ENCODE measurements at places on chromosomes 12 and 14.

- no peak for DNase-seq
Observed at GRCh38 chr12:109757671-109758265, 44.1 kb downstream of the FAM222A start.

DNA sequence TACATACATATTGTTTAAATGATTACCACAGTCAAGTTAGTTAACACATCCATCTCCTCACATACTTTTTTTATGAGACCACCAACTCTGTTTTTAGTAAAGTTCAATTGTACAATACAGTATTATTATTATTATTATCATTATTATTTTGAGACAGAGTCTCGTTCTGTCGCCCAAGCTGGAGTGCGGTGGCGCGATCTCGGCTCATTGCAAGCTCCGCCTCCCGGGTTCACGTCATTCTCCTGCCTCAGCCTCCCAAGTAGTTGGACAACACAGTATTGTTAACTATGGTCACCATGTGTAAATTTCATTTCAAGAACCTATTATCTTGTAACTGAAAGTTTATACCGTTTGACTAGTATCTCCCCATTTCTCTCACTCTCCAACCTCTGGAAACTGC is 942.0 kb upstream of the FBXO33 start:
- no peak for DNase-seq

DNA sequence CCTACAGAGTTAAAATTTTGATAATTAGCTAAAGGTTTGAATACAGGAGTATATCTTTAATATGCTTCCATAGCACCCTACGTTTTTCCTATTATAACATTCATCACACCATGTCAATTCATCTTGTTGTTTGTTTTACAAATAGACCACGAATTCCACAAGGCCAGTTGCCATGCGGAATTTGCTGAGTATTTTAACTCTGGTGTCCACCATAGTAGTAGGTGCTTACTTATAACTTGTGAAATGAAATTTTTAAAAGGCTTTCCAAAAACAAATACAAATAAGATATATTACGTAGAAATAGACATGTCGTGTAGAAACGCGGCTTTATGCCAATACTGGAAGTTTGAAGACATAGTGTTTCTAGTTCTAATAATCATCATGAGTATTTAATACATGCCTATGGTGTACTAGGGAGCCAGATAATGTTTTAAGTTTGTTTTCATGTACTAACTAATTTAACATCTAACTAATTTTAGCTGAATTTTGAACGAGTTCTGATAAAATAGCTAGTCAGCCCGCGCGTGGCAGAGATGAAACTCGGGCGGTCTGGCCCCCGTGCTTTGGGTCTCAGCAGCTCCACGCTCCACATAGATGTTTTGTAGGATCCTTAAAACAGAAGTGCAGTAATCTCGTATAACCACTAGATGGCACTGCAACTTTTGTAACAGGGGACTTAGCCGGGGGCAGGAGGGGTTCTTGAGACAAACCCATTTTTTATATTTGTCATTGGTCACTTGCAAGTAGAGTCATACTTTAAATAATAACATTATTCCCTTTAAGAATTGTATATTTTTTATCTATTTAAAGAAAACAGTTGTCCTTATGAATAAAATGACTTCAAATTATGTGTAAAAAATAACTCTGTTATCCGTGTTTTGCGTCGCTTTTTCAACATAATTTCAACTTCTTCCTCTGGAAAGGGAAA is 10.2 kb downstream of the CD69 start:
- no peak for DNase-seq

DNA sequence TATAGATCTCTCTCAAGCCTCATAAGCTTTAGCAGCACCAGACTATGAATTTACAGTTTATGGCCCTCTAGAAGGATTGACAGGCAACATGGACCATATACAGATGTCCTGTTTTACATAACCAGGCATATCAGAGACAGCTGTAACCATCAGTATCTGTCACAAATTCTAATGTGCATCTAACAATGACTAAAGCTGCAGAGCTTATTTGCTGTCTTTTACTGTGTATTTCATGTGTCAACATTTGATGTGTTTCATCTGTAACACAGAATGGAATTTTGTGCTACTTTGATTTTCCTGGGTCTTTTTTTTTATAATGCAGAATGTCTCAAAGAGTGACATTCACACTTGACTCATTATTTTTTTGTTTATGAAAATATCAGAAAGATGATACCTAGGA is 348.3 kb downstream of the SLC16A7 start:
- no peak for DNase-seq

DNA sequence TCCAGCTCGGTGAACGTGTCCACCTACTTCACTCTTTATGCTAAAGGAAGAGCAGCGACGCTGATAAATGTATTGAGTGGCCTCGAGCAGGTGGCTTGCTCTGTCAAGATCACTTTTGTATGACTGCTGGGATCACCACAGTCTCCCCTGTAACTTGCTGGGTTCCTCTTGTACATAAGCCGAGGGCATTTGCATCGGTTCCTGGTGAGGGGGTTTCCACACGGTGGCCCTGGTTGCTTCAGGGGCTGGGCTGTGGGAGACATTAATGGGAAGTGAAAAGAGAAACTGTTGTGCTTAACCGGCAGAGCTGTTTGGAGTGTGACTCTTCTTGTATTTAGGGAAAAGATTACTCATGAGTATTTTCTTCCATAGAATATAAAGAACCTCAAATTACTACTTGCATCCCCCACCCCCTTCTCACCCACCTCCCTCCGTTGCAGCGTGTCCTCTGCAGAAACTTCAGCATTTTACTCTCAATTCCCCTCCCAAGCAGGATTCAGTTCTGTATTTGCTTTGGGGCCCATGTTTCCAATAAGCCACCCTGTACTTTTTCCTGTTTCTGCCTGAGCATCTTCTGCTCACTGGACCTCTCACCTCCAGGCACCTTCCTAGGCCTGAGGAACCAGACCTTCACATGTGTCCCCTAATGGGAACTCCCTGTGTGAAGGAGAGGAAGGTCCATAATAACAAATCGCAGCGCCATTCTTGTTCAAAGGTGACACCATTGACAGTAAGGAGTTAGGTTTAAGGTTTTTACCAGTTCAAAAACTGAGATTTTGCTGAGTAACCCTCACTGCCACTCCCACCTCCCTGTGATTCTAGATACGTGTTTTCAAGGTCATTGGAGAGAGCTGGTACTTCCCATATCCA is 187.0 kb downstream of the ETV6 start:
- no peak for DNase-seq

DNA sequence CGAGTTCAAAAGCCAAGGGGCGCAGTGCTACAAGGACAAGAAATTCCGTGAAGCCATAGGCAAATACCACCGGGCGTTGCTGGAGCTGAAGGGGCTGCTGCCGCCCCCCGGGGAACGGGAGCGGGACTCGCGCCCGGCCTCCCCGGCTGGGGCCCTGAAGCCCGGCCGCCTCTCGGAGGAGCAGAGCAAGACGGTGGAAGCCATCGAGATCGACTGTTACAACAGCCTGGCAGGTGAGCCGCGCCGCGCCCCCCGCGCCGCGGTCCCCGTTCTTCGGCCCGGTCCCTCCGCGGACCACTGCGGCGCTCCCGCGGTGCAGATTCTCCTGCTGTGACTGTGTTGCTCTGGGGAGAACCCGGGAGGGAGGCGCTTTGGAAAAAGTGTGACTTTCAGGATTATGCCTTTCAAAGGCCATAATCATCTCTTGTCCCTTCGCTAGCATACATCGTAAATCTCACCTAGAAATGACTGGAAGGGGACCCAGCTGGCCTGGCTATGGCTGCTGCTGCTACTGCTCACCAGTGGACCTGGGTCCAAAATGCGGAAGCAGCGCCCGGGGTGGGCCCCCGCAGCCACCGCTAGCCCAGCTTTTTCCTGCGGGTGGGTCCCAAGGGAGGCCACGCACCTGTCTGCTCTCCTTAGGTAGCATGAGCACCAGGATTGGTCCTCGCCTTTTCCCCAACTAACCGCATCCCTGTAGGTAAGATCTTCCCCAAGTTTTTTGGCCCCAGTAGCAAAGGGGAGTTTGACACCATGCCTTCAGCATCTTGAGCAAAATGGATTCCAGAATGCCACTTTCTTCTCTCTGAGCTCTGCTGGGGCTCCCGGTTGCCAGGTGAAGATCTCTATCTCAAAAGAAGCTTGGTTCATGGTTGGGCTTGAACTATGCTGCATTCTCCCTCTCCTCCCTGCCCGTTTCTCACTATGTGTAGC is 853 bp downstream of the TTC9 start:
- peak; percentile 43 for DNase-seq

DNA sequence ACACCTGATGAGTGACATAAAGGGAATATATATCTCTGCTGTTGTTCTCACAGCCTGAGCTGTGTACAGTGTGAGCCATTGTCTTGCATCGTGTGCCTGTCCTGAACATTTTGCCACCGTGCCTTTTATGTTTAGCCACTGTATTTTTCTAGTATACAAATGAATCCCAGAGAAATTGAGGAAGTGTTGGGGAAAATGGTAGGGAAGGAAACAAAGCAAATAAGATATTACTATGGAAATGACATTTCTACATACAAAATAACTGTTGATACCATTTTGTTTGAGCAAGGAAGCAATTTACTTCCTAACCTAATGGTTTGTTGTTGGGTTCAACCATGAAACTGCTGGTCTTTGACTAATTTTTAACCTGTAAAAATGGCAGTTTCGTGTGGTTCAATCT is 5.5 kb downstream of the PSMA6 start:
- no peak for DNase-seq

DNA sequence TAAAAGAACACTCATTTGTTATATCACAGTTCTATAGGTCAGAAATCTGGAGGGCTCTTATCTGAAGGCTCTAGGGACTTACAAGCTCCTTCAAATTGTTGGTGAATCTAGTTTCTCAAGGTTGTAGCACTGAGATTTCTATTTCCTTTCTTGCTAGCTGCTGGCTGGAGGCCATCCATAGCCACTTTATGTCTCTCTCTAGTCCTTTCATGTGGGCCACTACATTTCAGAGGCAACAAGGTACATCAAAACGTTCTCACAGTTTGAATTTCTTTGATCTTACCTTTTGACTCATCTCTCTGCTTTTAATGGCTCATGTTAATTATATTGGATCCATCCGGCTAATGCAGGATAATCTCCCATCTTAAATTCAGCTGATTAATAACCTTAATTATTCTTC is 286.8 kb downstream of the DIO2 start:
- no peak for DNase-seq

- DNase-seq, result no peak
Observed at GRCh38 chr12:70560671-70561070, 76.6 kb downstream of the PTPRB start.

- no peak for DNase-seq
Observed at GRCh38 chr14:91038439-91038838, 22.0 kb downstream of the RPS6KA5 start.

DNA sequence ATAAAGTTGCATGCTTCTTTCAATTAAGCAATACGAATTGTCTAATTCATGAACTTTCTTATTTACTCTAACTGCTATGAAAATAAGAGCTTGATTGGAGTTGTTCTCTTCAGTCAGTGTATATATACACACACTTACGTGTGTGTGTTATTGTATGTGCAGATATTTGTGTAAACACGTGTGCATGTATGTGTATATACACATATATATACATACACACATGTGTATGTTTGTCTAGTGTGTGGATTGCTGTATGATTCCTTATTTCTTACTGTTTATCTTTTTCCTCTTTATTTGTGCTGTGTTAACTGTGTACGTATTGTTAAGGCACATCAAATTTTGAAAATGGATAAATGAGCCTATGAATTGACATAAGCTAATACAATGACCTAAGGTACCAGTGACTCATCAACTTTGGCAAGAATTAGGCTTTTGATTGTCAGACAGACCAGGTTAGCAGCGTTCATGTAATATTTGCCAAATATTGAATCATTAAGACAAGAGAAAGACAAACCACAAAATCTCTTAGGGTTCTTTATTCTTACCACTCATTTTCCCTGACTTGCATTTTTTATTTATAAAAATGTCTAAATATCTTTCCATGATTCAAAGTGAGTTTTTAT is 423.9 kb downstream of the SOX5 start:
- no peak for DNase-seq

- DNase-seq, result no peak
Observed at GRCh38 chr12:113655919-113656318, 184.2 kb upstream of the LHX5 start.

DNA sequence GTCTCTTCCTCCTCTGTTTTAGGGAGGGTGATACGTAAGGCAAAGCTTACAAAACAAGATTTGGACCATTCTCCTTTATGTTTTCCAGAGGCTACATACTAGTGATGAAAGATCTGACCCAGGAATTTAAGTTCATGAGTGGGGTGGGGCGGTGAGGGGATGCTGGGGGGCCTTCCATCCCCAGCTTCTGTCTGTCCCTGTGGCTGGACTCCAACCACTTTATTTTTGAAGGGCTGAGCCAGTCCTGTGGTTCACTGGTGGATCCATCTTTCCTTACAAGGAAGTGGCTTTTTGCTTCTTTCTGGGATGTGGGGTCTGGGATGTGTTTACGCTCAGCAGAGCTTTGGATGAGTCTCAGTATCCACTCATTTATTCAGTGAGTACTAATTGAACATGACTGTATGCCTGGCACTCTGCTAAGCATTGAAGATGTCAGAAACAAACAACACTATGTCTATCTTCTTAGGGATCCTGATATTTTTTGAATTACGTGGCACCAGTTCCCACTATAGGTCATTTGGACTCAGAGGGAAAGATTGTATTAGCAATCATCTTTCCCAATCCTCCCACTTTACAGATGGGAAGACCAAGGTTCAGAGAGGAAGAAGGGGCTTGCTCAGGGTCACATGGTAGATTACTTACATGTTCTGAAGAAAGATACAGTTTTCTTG is 291.8 kb upstream of the TBX3 start:
- no peak for DNase-seq

GRCh38 chr14:77980475-77981321 is 180.8 kb downstream of the ADCK1 start:
- no peak for DNase-seq

DNA sequence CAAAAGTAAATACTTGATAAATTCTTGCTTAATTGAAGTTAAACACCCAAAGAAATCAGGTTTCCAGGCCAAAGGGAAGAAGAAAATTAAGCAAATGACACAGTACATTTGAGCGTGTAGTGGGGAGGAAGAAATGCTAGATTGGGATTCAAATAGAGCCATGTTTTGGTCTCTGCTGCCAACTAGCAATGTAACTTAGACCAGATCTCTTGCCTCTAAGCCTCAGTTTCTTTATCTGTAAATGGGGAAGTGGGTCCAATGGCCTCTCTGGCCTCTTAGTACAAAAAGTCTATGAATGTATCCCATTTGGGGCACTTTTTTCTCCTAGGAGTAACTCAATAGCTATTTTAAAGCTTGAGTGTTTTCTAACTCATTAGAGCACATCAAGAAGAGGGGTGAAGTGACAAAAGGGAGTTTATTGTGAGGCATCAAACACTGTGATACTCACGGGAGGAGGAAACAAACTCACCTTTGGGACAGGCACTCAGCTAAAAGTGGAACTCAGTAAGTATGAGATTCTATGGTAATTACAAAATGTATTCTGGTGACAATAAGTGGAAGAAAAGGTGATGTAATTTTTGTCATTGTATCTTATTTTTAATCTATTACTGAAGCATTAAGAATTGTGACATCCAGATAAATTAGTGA is 55.8 kb downstream of the DAD1 start:
- no peak for DNase-seq
